ENCODE measurements at places on chromosomes 2 and 18.

- DNase-seq: no peak
Observed at GRCh38 chr2:198615972-198616371, 811.6 kb downstream of the PLCL1 start.

- no peak for DNase-seq
Observed at GRCh38 chr2:7925506-7925905, 756.4 kb upstream of the ID2 start.

DNA sequence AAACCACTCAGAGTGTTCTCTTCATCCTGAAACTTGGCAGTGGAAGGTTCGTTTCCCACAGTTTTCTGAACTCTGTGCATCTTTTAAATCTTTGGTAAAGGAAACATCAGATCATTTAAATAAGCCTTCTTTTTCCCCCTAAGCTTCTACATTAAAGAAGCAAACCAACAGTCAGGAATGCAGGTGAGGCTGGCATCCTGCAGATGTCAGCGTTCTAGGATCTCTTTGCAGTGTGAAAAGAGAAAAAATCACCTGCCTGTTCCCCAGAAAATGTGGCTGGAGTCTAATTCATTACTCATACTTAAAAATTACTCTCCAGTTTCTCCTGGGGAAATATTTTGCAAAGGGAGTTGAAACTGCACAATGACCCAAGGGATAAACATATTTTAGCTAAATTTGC is 64.5 kb upstream of the ZCCHC2 start:
- DNase-seq: no peak

DNA sequence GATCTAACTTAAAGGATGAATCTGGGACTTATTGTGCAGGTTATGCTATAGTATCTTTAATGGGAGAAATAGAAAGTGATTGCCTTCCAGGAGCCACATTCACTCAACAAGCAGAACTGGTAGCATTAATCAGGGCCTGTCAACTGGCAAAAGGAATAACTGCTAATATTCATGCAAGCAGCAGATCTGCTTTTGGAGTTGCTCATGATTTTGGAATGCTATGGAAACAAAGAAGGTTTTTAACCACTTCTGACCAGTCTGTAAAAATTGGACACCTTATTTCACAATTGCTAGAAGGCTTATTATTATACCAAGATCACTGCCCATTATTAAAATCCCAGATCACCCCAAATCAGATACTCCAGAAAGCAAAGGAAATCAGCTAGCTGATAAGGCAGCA is 200.4 kb downstream of the MREG start:
- no peak for DNase-seq

DNA sequence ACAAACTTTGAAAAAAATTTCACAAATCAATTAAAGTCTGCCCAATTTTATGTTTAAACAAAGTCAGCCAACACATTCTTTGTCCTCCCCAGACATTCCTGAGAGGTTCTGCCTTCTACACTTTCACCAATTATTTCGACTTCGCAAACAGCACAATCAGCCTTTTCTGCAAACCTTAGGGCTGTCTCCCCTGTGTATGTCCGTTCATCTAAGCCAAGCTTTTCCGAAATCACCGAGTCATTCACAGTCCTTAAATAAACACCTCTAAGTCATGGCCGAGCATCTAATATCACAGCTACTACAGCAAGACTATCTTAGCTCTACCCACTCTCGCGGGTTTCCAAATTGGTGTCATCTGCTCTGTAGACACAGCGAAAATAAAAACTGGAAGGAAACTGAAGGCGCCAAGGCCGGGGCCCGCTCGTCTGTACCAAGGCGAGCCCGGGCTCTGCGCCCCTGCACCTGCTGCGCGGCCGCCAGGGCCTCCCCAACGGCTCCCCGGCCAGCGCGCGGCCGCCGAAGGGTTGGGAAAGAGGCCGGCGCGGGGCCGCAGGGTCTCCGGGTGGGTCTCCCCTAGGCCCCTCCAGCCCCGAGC is 730 bp downstream of the ODC1 start:
- no peak for DNase-seq

All from activated CD4-positive, CD25-positive, alpha-beta regulatory T cell treated with anti-CD3 and anti-CD28 coated beads, Interleukin-2, amount 50 U/mL, for 72 hours (primary cell).